ENCODE measurements at places on chromosomes 2 and 18.

DNA sequence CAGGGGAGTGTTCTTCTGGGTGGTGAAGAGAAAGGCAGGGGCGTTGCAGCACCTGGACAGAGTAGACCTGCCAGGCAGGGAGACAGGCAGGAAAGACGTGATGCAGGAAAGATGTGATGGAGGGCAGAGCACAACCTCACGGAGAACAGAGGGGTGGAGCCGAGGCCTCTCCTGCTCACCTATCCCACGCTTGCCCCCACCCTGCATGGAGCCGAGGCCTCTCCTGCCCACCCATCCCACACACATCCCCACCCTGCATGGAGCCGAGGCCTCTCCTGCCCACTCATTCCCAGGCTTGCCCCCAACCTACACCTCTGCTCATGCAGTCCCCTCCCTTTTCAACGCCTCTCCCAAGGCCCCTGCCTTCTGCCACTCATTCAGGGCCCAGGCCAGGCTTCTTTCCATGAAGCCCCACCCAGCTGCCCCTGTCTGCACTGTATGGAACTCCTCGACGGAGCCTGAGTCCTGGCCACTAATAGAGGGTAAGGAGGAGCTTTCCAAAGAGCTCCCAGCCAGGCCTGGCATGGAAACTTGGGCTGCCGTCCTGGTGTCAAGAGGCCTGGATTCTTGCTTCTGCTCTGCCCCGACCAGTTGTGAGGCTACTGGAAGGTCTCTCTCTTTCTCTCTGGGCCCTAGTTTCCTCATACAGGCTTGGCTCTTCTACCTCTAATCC is 32.0 kb upstream of the LOXHD1 start:
- DNase-seq, result no peak

GRCh38 chr2:29920631-29921559 is 491 bp downstream of the ALK start:
- DNase-seq, result no peak

DNA sequence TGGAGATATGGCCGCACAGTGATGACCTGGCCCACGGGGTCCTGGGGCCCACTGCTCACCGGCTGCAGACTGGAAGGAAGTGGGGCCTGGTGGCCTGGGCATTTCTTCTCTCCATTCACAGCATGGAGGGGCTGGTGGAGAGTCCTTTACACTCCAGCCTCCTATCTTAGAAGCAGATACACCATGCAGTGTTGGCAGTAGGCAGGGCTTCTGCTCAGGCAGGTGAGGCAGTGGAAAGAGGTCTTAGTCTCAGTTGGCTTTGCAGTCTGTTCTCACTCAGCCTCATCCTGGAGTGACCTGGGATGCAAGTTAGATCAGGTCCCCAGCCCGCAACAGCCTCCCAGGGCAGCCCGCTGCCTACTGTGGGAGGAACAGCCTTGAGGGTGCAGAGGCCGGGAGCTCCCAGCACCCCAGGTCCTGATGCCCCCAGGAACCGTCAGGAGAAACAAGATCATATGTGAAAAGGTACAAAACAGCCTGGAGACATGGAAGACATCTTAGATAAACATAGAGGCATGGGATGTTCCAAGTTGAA is 45.8 kb upstream of the OTOS start:
- no peak for DNase-seq

- DNase-seq, result no peak
Observed at GRCh38 chr18:76941284-76941683, 118.9 kb downstream of the ZNF236 start.

DNA sequence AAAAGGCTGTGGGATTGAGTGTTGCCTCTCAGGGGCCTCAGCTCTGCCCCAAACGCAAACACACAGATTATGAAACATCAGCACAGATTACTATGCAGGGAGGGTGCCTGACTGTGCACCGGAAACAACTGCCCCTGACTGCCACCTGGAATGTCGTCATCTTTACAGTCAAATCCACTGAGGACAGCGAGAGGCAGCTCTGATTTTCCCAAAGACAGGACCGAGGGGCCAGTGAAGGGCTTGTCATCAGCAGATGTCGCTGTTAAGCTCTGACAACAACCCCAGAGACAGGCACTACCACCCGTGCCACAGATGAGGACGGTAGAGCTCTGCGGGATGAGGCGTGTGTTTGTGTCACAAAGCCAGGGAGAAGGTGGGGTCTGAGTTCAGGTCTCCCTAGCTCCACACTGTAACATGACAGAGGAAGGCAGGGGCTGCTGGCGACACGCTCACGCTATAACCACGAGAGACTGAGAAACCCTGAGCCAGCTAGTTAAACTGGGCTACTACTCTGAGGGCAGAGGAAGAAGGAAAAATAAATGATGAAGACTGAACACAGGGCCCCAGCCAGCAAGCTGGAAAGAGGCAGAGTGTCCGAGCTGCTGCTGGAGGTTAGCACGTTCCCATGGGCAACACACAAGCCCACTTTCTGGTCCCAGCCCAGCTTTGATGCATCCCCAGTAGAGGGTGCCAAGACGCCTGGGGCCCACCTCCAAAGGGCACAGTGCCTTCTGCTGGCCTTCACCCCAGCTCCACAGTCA is 47.0 kb downstream of the PARD6G start:
- DNase-seq, result no peak

DNA sequence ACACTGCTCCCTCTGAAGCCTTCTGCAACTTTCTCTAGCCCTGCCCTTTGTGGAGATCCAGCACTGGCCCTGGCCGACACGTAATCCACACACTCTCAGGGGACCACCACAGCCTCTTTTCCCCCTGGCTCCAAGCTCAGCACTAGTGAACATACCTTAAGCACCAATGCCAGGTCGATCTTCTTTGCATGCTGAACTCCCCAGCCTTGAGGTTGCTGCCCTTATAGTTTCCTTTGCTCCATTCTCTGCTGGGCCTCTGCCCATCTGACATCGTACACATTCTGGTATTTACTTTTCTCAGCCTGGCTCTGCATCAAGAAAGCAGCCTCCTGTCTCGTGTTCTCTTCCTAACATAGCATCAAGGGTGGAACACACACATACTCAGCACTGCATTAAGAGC is 361.5 kb downstream of the LPIN1 start:
- no peak for DNase-seq

GRCh38 chr2:37897511-37897910 is 27.6 kb upstream of the RMDN2 start:
- DNase-seq, result no peak

- no peak for DNase-seq
Observed at GRCh38 chr2:189673661-189674373, 653 bp upstream of the ANKAR start.

DNA sequence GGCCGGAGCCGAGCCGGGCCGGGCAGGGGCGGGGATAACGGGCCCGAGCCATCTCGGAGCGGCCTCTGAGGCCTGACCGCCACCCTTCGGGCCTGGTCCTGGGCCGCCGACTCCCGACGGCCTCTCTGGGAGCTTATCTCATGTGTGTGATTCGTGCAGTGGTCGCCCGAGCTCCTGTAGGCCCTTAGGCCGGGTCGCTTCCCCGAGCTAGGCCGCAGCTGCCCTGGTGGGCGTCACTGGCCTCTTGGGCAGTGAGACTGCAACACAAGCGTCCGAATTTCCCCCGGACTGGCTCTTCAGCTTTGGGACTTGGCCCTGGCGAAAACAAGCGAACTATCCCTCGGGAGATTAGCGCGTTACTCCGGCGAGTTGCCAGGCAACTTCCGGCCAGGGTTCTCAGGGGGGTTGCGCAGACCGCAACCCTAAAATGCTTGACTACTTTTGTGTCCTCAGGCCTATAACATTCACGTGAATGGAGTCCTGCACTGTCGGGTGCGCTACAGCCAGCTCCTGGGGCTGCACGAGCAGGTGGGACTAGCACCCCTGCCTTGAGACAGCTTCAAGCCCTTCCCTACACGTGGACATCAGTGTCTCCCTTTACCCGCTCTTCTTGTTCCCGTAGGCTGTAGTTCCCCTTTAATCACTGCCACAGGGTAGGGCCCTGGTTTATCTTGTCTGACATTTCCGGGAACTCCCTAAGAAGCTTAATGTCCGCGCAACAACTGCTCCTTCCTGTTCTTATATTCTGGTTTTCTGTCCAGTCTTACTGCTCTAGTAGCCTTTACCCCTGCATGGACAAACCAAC is 602 bp downstream of the SNX17 start:
- peak; percentile 34 for DNase-seq

GRCh38 chr2:47029737-47030524 is 114.3 kb upstream of the MCFD2 start:
- no peak for DNase-seq

DNA sequence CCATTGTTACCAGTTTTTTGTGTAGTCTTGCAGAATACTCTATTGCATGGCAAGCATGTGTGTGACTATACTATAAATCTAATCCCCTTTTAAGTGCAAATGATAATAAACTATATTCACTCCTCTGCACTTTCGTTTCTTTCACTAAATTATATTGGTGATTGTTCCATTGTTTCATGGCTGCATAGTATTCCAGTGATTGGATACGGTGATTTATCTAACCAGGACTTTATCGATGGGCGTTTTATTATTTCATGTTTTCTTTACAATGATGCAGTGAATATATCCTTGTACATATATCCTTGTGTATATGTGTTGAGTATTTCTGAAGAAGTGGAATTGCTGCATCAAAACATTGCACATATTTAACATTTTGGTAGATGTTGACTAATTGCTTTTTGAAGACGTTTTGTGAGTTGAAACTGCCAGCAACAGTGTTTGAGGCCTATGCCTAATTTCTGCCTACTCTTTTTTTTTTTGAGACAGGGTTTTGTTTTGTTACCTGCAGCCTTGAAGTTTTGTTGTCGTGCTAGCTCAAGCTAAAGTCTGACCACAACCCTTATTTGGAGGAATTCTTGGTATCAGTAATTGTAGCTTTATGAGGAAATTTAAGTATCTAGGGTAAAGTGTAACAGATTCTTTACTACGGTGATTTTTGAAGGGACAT is 2.7 kb downstream of the MIB1 start:
- DNase-seq, result no peak

DNA sequence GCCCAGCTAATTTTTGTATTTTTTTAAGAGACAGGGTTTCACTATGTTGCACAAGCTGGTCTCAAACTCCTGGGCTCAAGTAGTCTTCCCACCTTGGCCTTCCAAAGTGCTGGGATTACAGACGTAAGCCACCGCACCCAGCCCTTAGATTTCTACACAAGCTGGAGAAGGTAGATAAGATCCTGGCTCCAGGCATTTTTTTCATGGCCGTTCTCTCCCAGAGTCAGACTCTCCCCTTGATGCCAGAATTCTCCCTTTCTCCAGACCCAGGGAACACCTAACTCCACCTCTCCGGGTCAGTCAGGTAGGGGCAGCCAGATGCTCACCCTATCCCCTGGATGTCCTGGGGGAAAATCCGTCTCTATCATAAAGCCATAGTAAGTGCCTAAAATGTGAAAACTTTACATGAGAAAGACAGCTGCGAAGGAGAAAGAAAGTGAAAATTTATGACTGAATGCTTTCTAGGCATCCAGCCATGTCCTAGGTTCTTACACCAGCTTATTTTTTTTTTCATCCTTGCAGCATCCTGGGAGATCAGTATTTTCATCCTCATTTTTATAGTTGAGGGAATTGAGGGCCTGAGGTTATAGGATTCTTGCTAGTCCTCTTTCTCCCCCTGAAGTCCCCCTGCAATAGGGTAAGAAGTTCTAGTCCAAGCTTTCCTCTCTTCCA is 16.3 kb downstream of the SIX3 start:
- DNase-seq, result no peak

DNA sequence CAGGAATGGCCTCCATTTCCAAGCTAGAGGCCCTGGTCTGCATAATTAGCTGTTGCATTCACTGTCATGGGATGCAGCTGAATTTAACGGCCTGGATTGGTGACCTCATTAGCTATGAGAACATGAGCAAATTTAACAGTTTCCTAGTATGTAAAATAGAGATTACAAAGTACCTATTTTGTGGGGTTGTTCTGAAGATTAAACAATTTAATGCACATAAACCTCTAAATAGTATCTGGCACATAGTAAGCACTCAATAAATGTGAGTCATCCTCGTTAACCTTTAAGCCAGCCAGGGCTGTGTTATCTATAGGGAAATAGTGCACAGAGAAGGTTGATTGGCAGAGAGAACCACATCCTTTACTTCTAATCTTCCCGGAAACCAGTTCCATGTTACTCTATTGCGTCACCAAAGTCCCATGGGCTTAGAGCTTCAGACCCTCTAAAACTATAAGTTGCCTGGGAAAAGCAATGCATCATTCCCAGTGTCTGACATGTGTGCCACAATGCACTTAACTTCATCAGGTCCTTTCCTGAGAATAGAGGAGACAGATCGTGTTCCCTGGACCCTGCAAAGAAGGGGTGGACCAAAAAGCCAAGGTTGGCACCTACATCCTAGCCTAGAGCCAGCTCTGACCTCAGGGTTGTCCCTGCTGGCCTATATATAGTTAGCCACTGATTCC is 196.5 kb downstream of the LNPK start:
- no peak for DNase-seq

DNA sequence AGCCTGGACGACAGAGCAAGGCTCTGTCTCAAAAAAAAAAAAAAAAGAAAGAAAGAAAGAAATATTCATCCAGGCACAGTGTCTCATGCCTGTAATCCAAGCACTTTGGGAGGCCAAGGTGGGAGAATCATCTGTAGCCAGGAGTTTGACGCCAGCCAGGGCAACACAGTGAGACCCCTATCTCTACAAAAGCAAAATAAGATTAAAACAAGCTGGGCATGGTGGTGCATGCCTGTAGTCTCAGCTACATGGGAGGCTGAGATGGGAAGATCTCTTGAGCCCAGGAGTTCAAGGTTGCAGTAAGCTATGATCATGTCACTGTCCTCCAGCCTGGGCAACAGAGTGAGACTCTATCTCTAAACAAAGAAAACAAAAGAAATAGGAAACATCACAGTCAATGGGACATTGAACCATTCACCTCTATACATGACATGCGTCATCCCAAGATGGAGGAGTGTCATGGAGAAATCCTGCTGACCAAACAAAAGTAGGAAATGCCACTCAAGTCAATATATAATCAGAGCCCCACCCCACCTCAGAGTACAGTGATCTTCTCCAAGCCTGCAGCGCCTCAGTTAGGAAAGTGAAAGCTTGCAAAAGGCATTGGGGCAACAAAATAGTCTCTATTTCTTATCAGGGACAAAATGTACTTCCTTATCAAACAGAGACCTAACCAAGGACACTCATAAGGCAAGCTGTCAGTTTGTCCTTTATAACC is 9.8 kb downstream of the FEV start:
- no peak for DNase-seq

DNA sequence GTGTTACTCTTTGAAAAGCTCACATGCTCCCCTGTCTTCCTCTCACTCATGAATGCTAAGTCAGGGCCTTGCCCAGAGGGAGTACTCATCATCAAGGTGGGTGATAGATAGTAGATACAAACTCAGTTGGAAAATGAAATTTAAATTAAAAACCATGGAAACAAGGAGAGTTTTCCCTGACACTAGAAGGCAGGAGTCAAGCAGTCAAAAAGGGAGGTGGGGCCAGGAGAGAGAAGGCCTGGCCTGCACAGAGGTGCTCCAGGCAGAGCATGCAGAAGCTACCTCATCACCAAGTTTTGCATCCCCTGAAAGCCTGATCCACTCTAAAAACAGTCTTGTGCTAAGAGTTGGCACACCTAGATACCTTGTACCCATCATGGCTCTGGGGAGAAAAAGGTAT is 143.7 kb downstream of the MYO5B start:
- DNase-seq, result no peak

GRCh38 chr2:208278549-208278948 is 12.5 kb downstream of the PIKFYVE start:
- DNase-seq, result no peak

DNA sequence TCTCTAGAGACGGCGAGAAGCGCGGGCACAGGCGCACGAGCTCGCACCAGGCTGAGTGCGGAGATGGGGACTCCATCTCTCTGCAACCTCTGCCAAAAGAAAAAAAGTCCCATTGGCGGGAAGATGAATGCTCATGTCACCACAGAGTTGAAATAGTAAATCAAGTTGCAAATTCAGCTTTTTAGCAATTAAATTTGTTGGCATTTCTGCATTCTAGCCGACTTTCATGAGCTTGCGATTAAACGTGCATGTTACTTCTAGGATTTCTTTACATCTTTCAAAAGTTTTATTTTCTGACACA is 588 bp downstream of the CHAC2 start:
- no peak for DNase-seq
